Cerebellar nuclear complex (tissue), 1 donor: ENCODE measurements at places on chromosomes 7 and 10.
A peak's percentile ranks its signal among the peaks of the same experiment; 100 is the strongest.

DNA sequence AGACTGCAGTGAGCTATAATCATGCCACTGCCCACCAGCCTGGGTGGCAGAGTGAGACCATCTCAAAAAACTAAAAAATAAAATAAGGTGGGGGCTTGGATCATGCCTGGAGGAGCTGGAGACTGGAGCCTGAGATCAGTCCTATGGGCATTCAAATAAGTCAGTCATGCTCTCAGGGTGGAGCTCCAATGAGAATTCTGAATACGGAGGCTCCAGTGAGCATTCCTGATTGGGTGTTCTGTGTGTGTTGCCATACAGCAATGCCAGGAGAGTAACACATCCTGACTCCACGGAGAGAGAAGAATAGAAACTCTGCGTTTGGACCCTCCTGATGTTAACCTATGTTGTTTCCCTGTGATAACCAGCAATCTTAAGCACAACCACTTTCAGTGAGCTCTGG, 16.0 kb downstream of the UBE2D4 start:
- DNase-seq, result no peak

DNA sequence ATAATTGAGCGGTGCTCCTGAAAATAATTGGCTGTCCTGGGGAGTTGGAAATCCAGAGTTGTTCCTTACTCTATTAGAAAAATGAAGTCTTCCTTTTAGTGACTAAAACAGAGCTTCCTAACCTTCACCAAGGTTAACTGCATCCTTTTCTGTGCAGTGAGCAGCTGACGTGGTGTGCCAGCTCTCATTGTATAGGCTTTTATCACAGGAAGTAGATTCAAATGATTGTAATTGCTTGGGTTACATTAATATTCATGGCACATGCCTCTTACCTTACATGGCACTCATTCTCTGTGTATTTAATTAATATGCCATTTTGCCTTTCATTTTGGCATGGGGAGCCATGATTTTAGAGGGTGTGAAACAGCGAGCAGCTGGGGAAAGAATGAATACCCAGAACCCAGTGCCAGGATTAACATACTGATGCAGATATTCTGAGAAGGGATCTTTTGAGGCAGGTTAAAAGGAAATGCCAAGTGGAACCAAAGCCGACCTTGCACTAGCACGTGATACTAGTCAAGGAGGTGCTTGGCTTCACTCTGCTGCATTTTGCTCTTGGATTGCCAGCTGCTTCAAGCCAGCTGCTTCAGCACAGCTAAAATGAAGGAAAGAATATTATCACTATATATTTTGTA, 115.3 kb downstream of the ST7 start:
- DNase-seq, result peak; percentile 33

GRCh38 chr7:2825559-2826227, 18.4 kb downstream of the GNA12 start:
- DNase-seq, result no peak

DNA sequence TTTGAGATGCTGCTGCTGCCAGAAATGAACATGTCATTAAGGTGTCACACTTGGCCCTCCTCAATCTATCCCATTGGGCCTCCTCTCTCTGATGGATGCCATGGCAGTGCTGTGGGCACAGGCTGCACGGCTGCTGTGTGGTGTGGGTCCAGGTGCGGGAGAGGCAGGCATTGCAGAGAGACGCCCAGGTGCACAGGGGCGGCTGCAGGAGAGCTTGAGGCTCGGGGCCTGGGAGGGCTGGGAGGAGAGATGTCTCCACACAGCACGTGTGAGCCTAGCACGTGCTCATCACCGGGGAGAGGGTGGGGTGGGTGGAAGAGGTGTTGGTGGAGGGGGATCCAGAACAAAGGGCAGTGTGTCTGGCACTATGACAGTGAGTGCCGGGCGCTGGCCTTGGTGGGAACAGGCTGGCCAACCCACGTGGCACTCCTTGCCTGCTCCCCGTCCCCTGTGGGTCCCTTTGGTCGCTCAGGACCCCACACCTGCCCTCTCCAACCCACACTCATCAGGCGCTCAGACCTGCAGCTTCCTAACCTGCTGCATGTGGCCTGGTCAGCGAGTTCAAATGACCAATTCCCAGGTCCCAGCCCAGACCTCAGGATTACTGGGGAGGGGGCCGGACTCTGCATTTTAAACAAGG, 39.9 kb upstream of the BNIP3 start:
- no peak for DNase-seq

- no peak for DNase-seq
Observed at GRCh38 chr7:16399265-16399831, 22.0 kb downstream of the CRPPA start.

DNA sequence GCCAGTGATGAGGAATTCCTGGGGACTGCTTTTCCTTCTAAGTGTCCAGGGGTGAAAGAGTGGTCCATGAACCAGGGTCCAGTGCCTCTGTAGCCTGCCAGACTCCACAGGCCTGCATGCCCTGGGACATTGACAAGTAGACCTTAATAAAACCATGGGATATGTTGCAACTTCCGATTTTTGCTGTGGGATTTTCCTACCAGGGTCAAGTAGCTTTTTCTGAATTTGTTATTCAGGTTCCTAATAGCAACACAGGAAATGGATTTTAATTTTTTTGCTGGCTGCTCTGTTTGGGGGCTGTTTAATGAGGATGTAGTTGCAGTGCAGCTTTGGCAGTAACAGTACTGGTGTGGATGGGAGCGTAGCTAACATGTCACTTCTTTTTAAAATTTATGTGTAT, 42.1 kb downstream of the WBP1L start:
- DNase-seq, result no peak

DNA sequence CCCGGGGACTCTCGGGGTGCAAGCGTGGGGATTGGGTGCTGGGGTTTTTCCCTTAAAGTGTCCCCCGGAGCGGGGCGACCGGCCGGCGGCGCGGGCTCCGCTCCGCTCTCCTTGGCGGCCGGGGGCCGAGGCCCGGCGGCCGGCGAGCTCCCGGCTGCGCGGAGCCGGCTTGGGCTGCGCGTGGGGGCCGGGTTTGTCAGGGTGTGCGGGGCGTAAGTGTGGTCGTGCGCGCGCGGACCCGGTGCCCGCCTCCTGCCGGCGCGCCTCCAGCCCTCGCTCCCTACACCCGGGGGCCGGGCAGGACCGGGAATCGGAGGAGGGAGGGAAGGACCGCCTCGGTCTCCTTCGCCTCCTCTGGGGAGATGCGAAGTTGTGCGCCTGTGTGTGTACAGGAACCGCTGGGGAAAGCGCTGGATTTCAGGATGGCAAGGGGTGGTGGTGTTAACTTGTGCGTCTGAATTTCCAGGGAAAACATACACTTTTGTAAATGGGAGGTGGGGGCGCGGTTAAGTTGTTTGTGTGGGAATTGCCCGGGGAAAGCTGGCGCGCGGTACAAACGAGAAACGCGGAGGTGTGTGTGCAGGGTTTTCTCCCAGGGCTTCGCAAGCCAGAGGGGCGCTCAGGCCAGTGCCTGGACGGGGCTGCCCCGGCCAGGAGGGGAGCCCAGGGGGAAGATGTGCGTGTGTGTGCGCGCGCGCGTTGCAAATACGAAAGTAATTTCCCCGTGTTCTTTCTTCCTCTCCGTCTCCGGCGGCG, 737 bp downstream of the ZMIZ1 start:
- no peak for DNase-seq

- no peak for DNase-seq
Observed at GRCh38 chr7:100951172-100951571, 1.8 kb downstream of the MUC3A start.

- DNase-seq, result no peak
Observed at GRCh38 chr7:10718768-10719167, 254.9 kb upstream of the PHF14 start.

DNA sequence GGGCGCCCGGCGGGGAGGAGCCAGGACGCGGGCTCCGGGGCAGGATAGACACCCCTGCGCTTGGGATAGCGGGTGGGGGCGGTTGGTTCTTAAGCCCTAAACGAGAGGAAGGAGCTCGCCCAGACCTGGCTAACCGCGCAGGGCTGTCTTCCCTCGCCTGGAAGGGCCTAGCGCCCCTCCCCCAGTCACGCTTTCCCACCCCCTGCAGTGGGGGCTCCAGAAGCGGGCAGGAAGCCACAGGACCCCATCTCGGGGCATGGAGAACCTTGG, 6.5 kb downstream of the SHH start:
- DNase-seq, result no peak

GRCh38 chr7:111588065-111588433, 25.8 kb upstream of the IMMP2L start:
- DNase-seq, result no peak

DNA sequence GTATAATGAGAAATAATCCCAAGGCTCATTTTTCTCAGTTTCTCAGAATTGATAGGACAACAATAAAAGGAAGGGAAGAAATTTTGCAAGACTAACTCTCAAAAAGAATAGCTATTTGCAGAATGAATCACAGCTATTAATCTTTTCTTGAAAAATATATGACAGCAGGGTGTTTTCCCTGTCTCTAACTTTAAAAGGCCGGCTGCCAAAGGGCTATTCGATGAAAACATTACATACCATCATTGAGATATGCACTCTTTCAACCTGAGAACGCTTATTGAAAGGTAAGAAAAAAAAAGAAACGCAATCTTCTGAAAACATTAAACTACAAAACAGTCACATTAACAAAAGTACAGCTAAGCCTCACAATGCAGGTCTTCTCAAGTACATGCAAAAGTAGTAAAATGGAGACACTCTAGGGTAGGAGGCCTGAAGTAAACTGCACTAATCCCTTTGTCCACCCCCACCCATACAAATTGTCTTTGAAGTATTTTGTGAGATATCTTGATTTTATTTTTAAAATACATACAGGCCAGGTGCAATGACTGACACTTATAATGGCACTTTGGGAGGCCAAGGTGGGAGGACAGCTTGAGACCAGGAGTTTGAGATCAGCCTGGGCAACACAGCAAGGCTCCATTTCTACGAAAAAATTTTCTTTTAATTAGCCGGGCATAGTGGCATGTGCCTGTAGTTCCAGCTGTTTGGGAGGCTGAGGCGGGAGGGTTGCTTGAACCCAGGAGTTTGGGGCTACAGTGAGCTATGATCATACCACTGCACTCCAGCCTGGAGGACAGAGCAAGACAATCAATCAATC, 83.0 kb downstream of the PARD3 start:
- no peak for DNase-seq

DNA sequence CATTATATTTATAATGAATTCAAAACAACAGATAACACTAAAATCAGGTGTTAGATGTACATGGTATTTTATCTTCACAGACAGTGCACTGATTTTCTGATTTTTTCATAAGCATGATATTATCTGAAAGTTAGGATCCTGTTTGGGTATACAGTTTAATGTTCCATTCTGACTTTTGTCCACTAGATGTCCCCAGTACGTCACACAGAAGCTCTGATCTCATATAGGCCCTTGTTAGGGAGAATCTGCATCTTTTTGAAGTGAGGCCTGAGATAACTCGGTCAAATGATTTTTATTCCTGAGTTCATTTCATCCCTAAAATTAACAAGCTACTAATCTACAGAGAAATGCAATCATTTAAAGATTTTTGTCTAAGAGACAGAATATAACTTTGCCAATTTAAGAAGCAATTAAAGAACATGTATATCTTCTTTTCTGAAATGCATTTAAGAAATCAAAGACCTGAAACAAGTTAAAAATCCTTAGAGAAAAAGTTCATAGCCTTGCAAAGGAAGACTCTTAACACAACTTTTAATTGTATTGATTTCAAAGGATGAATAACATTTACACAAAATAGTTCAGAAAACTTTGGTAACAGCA, 72.0 kb upstream of the TES start:
- no peak for DNase-seq

- no peak for DNase-seq
Observed at GRCh38 chr7:106423821-106424475, 139.2 kb upstream of the NAMPT start.

DNA sequence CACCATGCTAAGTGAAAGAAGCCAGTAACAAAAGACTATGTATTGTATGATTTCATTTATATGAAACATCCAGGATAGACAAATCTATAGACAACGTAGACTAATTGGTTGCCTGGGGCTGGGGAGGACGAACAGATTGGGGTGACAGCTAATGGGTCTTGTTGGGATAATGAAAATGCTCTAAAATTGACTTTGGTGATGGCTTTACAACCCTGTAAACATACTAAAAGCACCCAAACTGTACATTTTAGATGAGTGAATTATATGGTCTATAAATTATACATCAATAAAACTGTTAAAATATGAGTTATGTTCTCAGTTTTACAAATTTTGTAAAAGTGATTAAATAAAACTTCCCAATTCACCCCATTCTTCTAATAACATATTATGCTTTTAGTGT, 261.5 kb downstream of the ELMO1 start:
- DNase-seq, result no peak

GRCh38 chr10:12073526-12073925, 4.8 kb downstream of the DHTKD1 start:
- no peak for DNase-seq

GRCh38 chr10:30436671-30437030, 2.7 kb downstream of the MAP3K8 start:
- DNase-seq, result no peak

DNA sequence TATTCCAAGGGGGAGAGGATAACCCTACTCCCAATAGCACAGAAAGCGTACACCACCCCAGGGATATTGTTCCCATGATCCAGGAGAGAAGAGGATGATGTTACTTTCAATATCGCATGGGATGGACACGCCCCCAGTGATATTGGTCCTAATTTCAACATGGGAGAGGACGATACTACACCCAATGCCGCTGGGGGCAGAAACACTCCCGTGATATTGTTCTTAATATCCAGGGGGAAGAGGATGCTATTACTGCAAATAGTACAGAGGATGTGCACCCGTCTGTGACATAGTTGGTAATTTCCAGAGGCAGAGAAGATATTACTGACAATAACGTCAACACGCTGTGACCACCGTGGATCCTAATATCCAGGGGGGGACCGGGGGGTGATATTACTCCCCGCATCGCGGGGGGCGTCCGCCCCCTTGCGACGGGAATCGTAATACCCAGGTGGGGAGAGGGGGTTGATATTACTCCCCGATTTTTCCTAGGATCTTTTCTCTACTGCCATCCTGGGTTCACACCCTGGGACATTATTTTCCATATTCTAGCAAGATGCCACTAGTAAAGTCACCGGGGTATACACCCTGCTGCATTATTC, 16.6 kb downstream of the MEIG1 start:
- no peak for DNase-seq

- DNase-seq, result no peak
Observed at GRCh38 chr10:128257428-128257827, 131.2 kb upstream of the MKI67 start.

- no peak for DNase-seq
Observed at GRCh38 chr7:150346922-150347321, 5.5 kb upstream of the RARRES2 start.
